Activated T-helper 1 cell treated with anti-CD3 and anti-CD28 coated beads, Interleukin-12 subunit alpha, Interleukin-12 subunit beta, Interleukin-2, Interleukin-4 antibody, amounts not matched to agents 30 ng/mL and 10 ng/mL and 1 ng/mL, durations not matched to agents 14 hours and 24 hours and 36 hours (primary cell): ENCODE measurements at places on chromosomes 11 and 22.
A peak's percentile ranks its signal among the peaks of the same experiment; 100 is the strongest.

- peak overlapping the region; percentile 97 for H3K27ac ChIP-seq
- DNase-seq, result no peak
- no peaks in the 10 kb centered on the region for H3K27me3 ChIP-seq
- peak overlapping the region; percentile 97 for H3K4me3 ChIP-seq
- H3K36me3 ChIP-seq, result peaks cover 16% of the 10 kb centered on the region
Observed at GRCh38 chr11:65133724-65134123, 595 bp downstream of the SYVN1 start.

- no peak for DNase-seq
- H3K4me3 ChIP-seq, result no peak overlapping the region
- H3K27me3 ChIP-seq, result no peaks in the 10 kb centered on the region
- H3K4me1 ChIP-seq, result peaks cover 28% of the 10 kb centered on the region
- H3K27ac ChIP-seq, result no peak overlapping the region
- no peaks in the 10 kb centered on the region for H3K36me3 ChIP-seq
Observed at GRCh38 chr11:124791626-124792341, 8.4 kb downstream of the MSANTD2 start.

DNA sequence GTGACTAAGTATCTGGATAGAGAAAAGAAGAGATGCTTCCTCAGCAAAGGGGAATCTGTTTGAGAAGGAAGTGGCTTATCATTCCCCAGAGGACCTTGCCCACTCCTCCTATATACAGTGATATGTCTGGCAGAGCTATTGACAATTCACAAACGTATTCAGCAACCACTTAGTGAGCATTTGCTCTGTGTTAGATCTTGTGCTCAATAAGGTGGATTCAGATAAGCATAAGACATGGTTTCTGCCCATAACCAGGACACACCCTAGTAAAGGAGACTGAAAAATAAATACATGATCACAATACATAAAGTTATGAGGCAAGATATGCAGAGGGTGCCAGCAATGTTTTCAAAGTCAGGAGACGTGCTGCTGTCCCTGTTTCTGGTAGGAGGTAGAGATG, 1.4 kb downstream of the TMEM9B start:
- H3K27ac ChIP-seq, result peak overlapping the region; percentile 64
- peak overlapping the region; percentile 99 for H3K4me3 ChIP-seq
- no peaks in the 10 kb centered on the region for H3K27me3 ChIP-seq

- peak; percentile 6 for DNase-seq
- H3K27ac ChIP-seq, result no peak overlapping the region
- no peaks in the 10 kb centered on the region for H3K36me3 ChIP-seq
- no peak overlapping the region for H3K4me3 ChIP-seq
Observed at GRCh38 chr11:20647976-20648565, 21.3 kb upstream of the NELL1 start.

DNA sequence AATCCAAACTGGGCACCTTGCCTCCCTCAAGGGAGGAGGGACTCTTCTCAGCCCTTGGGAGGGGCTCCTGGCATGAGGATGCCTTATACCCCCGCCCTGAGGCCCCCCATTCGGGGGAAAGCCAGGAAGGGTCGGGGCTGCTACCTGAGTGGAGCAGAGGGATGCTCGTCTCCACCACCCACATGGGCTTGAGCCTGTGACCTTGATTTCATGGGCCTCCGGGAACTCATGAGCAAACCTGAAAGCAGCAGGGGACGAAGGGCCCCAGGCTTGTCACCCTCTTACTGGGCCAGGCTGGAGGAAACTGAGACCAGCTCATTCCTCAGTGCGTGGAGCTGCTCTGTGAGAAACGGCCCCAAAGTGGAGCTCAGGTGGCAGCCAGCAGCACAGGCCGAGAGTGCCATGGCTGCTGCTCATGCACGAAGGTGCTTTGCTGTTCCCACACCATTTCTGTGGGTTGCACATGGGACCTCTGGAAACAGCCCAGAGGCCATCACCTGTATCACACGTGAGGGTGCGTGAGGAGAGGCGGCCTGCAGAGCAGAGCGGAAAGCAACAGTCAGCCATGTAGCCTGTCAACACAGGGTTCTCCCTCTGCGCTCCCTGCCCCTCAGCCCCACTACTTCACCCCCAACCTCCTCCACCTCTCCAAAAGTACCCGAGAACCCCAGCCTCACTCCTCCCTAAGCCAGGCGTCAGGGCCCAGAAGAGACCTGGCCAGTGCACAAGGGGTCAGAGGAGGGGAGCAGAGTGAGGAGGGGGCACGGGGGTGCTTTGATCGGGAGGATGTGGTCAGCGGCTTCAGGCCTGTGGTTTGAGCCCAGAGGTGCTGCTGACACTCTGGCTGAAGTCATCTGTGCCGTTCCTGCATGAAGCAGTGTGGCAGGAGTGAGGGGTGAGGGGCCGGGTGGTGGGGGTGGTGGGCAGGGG, 14.1 kb upstream of the IL2RB start:
- H3K4me3 ChIP-seq, result peak overlapping the region; percentile 59
- H3K4me1 ChIP-seq, result peaks cover 74% of the 10 kb centered on the region
- no peaks in the 10 kb centered on the region for H3K27me3 ChIP-seq
- peak overlapping the region; percentile 95 for H3K27ac ChIP-seq
- peaks cover under 1% of the 10 kb centered on the region for H3K36me3 ChIP-seq

- H3K36me3 ChIP-seq, result peaks cover 12% of the 10 kb centered on the region
- peaks cover 43% of the 10 kb centered on the region for H3K4me1 ChIP-seq
Observed at GRCh38 chr11:45807792-45808238, 2.9 kb downstream of the SLC35C1 start.

DNA sequence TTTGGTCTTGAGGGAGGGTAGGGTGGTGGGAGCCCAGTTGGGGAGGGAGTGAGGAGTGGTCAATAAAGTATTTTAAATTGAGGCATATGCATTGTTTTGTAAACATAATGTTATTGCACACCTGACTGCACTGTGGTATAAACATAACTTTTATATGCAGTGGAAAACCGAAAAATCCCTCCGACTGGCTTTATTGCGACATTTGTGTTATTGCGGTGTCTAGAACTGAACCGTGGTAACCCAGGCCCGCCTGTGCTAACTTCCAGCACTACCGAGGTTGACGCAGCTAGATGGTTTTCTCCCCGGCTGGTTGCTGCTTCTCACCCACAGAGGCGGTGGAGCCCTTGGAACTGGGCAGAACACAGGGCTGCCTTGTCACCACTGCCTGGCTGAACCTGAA, 7.6 kb upstream of the RNH1 start:
- DNase-seq, result no peak
- H3K27me3 ChIP-seq, result no peaks in the 10 kb centered on the region
- H3K4me1 ChIP-seq, result peaks cover 5% of the 10 kb centered on the region
- H3K36me3 ChIP-seq, result peaks cover 30% of the 10 kb centered on the region

GRCh38 chr11:105023003-105023402, at the start of gene CASP5:
TSS of gene CASP5 (minus strand) at chr11:105023168. CDS start at chr11:105023136, 32 bp downstream.
- no peaks in the 10 kb centered on the region for H3K27me3 ChIP-seq
- peaks cover 6% of the 10 kb centered on the region for H3K4me1 ChIP-seq
- H3K27ac ChIP-seq, result no peak within 1 kb of the TSS
- H3K36me3 ChIP-seq, result peaks cover 31% of the 10 kb centered on the region
- no peak for DNase-seq

DNA sequence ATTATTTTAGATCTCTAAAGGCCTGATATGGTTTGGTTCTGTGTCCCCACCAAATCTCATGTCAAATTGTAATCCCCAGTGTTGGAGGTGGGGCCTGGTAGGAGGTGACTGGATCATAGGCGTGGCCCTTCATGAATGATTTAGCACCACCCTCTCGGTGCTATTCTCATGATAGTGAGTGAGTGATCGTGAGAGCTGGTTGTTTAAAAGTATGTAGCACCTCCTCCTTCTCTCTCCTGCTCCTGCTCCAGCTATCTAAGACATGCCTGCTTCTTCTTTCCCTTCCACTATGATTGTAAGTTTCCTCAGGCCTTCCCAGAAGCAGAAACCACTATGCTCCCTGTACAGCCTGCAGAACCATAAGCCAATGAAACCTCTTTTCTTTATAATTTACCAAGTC, 114.1 kb downstream of the SERGEF start:
- no peak for DNase-seq
- no peaks in the 10 kb centered on the region for H3K36me3 ChIP-seq
- H3K27me3 ChIP-seq, result no peaks in the 10 kb centered on the region
- no peak overlapping the region for H3K27ac ChIP-seq

DNA sequence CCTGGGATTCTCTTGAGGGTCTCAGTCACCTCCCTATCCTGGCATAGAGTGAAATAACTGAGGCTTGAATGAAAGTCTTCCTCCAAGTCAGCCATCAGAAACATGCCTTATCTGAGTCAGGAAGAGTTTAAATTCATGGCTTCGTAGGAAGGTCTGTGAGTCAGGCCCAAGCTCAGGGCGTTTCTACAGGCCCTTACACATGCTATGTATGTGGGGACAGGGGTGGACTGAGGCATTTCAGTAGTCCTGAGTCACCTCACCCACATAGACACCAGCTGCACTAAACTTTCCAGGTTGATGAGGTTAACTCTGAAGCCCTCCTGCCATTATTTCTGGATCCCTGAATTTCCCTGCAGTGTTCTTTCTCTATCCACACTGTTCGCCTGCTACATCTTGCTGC, 134.6 kb upstream of the RCN1 start:
- no peak overlapping the region for H3K4me3 ChIP-seq
- H3K27ac ChIP-seq, result no peak overlapping the region
- H3K36me3 ChIP-seq, result no peaks in the 10 kb centered on the region
- peaks cover 5% of the 10 kb centered on the region for H3K4me1 ChIP-seq

DNA sequence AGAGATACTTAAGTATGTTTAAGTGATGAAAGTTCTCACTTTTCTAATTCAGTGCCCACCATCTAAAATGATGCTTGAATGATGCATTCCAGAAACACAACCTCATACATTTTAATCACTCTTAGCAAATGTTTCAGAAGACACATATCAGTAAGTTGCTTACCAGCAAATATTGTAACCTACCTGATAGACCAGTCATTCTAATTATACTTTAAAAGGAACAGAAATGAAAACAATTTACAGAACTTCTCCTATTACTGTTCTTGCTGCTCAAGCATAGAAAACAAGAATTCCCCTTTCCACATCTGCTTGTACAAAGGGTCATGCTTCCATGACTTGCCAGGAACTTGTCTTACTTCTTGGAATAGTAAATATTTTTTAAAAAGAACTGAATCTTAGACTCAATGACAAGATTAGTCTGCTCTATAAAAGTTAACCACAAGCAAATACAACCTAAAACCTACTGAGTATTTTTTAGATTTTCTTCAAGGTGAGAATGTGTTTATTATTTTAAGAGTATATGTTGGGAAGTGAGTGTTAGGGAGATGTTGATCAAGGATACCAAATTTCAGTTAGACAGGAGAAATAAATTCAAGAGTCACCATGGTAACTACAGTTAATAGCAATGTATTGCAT, 82.0 kb upstream of the SC5D start:
- no peak for DNase-seq
- no peaks in the 10 kb centered on the region for H3K36me3 ChIP-seq
- no peak overlapping the region for H3K27ac ChIP-seq
- peaks cover 23% of the 10 kb centered on the region for H3K27me3 ChIP-seq
- H3K4me1 ChIP-seq, result no peaks in the 10 kb centered on the region

- no peak overlapping the region for H3K27ac ChIP-seq
- H3K36me3 ChIP-seq, result no peaks in the 10 kb centered on the region
- no peak overlapping the region for H3K4me3 ChIP-seq
- no peak for DNase-seq
- no peaks in the 10 kb centered on the region for H3K4me1 ChIP-seq
Observed at GRCh38 chr11:36162883-36163434, 126.3 kb downstream of the COMMD9 start.

DNA sequence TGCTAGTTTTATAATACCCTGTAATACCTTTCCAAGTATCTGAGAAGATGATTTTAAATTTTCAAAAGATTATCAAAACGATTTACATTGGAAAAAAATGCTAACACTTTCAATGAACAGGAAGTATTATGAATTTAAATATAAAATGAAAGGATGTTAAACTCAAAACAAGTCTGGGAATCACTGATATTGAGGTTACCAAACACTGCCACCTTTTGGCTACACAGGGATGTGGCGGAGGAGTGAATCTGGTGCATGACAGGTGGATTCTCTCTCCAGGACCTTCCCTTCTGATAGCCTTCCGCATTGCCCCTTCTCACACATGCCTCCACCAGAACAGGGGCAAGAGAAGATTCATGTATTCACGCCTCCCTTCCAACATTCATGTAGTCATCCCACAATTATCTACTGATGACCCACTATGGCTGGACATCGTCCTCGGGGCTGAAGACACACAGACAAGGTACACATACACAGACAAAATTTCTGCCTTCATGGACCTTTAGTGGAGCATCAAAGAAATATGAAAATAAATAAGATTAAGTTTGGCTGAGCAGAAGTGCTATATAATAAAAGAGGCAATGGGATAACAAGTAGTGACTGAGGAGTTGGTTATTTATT, 34.7 kb downstream of the ATG16L2 start:
- peaks cover 13% of the 10 kb centered on the region for H3K4me1 ChIP-seq
- DNase-seq, result peak; percentile 26
- H3K36me3 ChIP-seq, result peaks cover 15% of the 10 kb centered on the region
- H3K27me3 ChIP-seq, result no peaks in the 10 kb centered on the region
- H3K4me3 ChIP-seq, result no peak overlapping the region

- H3K4me3 ChIP-seq, result no peak overlapping the region
- peaks cover 40% of the 10 kb centered on the region for H3K36me3 ChIP-seq
- H3K27me3 ChIP-seq, result no peaks in the 10 kb centered on the region
- DNase-seq, result no peak
Observed at GRCh38 chr11:46438211-46438610, 46.6 kb upstream of the CHRM4 start.

DNA sequence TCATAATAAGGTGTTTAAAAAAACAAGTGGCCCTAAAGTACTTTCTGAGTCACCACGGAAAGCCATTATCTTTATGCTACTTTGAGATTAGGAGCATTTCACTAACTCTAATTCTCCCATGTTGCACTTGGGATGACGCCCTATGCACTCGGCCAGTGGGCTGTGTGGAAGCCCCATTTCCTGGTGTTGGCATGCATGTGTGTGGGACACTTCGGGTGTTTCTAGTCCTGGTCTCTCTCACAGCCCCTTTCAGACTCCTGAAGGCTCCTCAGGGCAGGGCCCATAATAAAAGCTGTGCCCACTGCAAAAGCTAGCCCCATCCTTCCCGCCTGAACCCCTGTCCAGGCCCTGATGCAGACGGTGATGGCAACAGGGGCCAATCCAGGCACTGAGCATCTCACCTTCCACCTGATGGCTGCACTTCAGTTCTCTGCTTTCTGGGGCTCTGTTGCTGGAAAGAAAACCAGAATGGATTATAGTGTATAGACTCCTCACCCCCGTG, 14.9 kb upstream of the FXYD2 start:
- H3K36me3 ChIP-seq, result no peaks in the 10 kb centered on the region
- H3K4me1 ChIP-seq, result peaks cover 11% of the 10 kb centered on the region
- H3K27ac ChIP-seq, result no peak overlapping the region

- peak within 1 kb of the TSS; percentile 88 for H3K4me3 ChIP-seq
- peaks cover 9% of the 10 kb centered on the region for H3K27me3 ChIP-seq
- H3K27ac ChIP-seq, result peak within 1 kb of the TSS; percentile 77
- H3K4me1 ChIP-seq, result peaks cover 20% of the 10 kb centered on the region
Observed at GRCh38 chr22:50562523-50563412, at the start of gene SYCE3. TSS of gene SYCE3 (minus strand) at chr22:50562919. CDS start at chr22:50556405, 6,514 bp downstream.

GRCh38 chr22:19916006-19916405, 25.6 kb upstream of the COMT start:
- no peak overlapping the region for H3K4me3 ChIP-seq
- H3K4me1 ChIP-seq, result no peaks in the 10 kb centered on the region
- DNase-seq, result no peak
- no peak overlapping the region for H3K27ac ChIP-seq

- no peak overlapping the region for H3K27ac ChIP-seq
- no peaks in the 10 kb centered on the region for H3K27me3 ChIP-seq
- H3K4me1 ChIP-seq, result no peaks in the 10 kb centered on the region
- DNase-seq, result no peak
Observed at GRCh38 chr22:33300165-33300564, 242.0 kb upstream of the SYN3 start.

- H3K4me1 ChIP-seq, result no peaks in the 10 kb centered on the region
- DNase-seq, result no peak
- no peak overlapping the region for H3K27ac ChIP-seq
- H3K4me3 ChIP-seq, result peak overlapping the region; percentile 7
Observed at GRCh38 chr11:69644962-69645675, 4.2 kb downstream of the CCND1 start.
